ENCODE measurements at places on chromosomes 4 and X. TPM values are rescaled to one million over a fixed set of nuclear protein-coding genes. Genes with fewer than 3 reads are reported as not detected.

DNA sequence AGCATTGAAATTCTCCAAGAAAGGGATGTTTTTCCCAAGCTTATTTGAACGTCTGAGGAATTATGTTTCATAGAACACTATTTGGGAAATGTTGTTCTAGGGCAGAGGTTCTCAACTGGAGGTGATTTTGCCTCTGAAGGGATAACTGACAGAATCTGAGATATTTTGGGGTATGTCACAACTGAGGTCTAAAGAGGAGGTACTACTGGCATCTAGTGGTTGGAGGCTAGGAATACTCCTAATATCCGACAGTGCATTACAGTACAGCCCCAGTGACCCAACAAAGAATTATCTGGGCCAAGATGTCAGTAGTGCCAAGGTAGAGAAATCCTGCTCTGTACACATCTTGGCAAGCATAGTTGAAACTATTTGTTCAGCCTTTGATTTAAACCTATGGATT, 6.4 kb downstream of the HSPA4L start:
- H3K4me1 ChIP-seq = peaks cover 6% of the 10 kb centered on the region
- H3K4me3 ChIP-seq = no peak overlapping the region
- H3K27ac ChIP-seq = no peak overlapping the region

Gene AFP
- total RNA-seq = not detected

Gene GABRG1
- total RNA-seq = not detected

DNA sequence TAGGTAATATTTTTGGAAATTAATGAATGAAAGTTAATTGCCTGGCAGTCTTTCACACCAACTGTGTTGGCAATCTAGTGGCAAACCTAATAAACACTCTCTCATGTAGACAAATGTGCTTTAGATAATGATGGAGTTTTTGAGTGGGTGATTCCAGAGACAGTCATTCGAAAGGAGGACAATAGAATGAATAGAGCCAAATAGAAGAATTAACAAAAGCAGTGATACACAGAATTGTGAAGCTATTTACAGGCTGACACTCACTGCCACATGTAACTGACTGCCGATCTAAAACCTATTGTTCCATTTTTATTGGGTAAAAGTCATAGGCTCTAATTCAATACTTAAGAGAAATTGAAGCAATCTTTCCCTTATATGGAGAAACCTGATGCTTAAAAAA, 338.5 kb downstream of the PCDH7 start:
- H3K36me3 ChIP-seq = no peaks in the 10 kb centered on the region
- no peaks in the 10 kb centered on the region for H3K4me1 ChIP-seq
- no peak for DNase-seq
- no peaks in the 10 kb centered on the region for H3K27me3 ChIP-seq
- H3K4me3 ChIP-seq = no peak overlapping the region

Gene ATP8A1
- total RNA-seq = 30.7 TPM

GRCh38 chrX:103927030-103927429, 35.4 kb upstream of the TMSB15B start:
- peaks cover 9% of the 10 kb centered on the region for H3K36me3 ChIP-seq

GRCh38 chrX:7635604-7636003, 207.4 kb upstream of the VCX start:
- no peak for DNase-seq
- H3K27me3 ChIP-seq = no peaks in the 10 kb centered on the region
- no peaks in the 10 kb centered on the region for H3K36me3 ChIP-seq
- H3K4me3 ChIP-seq = no peak overlapping the region

GRCh38 chr4:164771088-164771487, 17.2 kb downstream of the SMIM31 start:
- no peak overlapping the region for H3K27ac ChIP-seq
- peaks cover 6% of the 10 kb centered on the region for H3K27me3 ChIP-seq
- H3K36me3 ChIP-seq = no peaks in the 10 kb centered on the region
- H3K4me3 ChIP-seq = no peak overlapping the region

DNA sequence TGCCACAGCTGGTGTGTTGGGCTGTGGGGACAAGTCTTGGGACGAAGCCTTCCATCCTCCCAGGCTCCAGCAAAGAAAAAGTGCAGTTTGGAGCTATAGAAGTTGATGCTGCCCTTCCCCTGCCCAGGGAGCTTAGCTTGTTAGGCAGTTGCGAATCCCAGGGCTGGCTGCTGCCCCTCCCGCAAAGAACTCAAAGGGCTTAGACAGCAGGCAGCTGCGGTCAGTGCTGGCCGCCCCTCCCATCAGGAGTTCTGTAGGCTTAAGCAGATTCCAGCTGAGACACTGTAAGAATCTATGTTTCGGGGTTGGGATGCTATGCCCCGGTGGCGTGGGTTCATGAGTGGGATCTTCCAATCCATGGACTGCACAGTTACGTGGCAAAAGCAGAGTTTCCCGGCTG, 956.7 kb downstream of the GLUD2 start:
- no peak for DNase-seq
- H3K4me3 ChIP-seq = no peak overlapping the region
- no peak overlapping the region for H3K27ac ChIP-seq
- H3K36me3 ChIP-seq = no peaks in the 10 kb centered on the region
- no peaks in the 10 kb centered on the region for H3K4me1 ChIP-seq

Gene TMSB15C
- 2.0 TPM for total RNA-seq

GRCh38 chrX:147550217-147550616, 361.5 kb upstream of the FMR1 start:
- H3K4me1 ChIP-seq = no peaks in the 10 kb centered on the region
- DNase-seq = peak; percentile 15
- no peaks in the 10 kb centered on the region for H3K36me3 ChIP-seq
- H3K27ac ChIP-seq = no peak overlapping the region

- H3K4me3 ChIP-seq = no peak overlapping the region
- no peaks in the 10 kb centered on the region for H3K36me3 ChIP-seq
- H3K4me1 ChIP-seq = no peaks in the 10 kb centered on the region
- no peaks in the 10 kb centered on the region for H3K27me3 ChIP-seq
- DNase-seq = no peak
Measured at GRCh38 chr4:124234771-124235170, 477.8 kb downstream of the ANKRD50 start.

DNA sequence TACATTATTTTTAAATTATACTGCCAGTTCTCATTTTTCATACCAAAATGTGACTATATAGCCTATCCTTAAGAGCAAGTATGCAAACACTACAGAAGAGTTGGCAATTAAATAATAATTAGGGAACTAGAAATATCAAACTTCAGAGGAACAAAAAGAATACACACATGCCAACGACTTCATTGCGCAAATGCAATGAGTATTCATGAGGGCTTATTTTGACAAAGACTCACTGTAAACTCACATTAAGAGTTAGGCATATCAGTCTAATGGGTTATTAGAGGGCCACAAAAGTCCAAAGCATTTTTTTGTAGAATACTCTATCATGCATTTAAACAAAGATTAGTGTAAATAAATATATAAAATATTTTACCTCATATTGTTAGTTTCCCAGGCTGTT, 31.6 kb downstream of the SLC10A7 start:
- peaks cover 37% of the 10 kb centered on the region for H3K4me1 ChIP-seq
- no peak overlapping the region for H3K27ac ChIP-seq
- peaks cover 19% of the 10 kb centered on the region for H3K36me3 ChIP-seq
- no peaks in the 10 kb centered on the region for H3K27me3 ChIP-seq
- no peak for DNase-seq

- H3K36me3 ChIP-seq = no peaks in the 10 kb centered on the region
- no peaks in the 10 kb centered on the region for H3K4me1 ChIP-seq
- H3K4me3 ChIP-seq = no peak overlapping the region
- H3K27me3 ChIP-seq = no peaks in the 10 kb centered on the region
- no peak overlapping the region for H3K27ac ChIP-seq
Measured at GRCh38 chrX:72393836-72394517, 88.3 kb upstream of the CITED1 start.

Data from activated CD8-positive, alpha-beta T cell treated with anti-CD3 and anti-CD28 coated beads for 36 hours (primary cell).